Stimulated activated CD4-positive, alpha-beta T cell treated with anti-CD3 and anti-CD28 coated beads, Interleukin-15, amount 100 ng/mL, for 1 hour (primary cell): ENCODE measurements at places on chromosomes 6 and 20.

DNA sequence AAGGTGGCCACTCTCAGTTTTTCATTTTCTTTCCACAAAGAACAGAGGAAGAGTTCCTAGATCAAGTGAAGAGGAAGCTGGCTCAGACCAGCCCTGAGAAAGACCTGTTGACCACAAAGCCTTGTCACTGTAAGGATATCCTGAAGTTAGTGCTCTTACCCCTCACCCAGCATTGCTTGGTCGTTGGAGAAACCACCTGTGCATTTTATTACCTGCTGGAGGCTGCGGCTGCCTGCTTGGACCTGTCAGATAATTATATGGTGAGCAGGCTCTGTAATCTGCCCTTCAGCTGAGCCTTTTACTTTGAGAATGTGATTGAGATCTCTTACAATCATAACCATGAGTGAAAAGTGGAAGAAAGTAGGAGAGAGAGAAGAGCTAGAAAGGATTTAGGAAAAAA lies 21.9 kb downstream of the TREML1 start:
- DNase-seq, result no peak

GRCh38 chr6:42405021-42405420 lies 46.7 kb downstream of the TRERF1 start:
- no peak for DNase-seq

DNA sequence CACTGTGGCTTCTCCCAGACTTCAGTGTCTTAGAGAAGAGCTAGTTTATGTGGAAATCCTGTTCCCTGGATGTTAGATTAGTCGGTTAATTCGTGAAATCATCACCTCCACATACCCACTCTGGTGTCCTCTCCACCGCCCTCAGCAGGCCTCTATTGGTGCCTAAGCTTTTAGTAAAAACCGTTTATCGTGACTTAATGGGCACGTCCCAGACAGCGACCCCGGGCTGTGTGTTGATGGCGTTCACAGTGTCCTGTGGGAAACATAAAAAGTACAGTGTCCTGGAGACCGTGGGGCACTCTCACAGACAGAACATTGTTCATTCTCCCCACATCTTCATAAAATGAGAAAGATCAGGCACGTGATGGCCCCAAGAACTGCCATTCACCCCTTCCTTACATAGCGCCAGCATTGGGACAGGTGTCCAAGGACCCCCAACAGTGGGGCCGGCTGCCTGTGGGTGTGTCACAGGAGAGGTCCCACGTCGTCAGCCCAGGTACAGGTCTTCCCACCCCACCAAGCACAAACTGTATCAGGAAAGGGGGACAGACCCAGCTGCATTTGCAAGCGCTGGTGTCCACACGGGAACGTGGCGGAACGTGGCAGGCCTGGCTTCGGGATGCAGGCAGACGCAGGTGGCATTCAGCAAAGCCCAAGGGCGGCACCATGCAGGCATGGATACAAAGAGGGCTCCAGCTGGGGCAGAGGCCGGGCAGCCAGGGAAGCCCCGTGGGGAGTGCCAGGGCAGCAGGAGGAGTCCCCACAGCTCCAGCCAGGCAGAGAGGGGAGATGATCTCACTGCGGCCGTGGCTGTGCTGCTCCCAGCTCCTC lies 237.7 kb downstream of the DLL1 start:
- DNase-seq, result no peak

- DNase-seq, result no peak
Measured at GRCh38 chr6:84424956-84425355, 197.5 kb upstream of the CEP162 start.

DNA sequence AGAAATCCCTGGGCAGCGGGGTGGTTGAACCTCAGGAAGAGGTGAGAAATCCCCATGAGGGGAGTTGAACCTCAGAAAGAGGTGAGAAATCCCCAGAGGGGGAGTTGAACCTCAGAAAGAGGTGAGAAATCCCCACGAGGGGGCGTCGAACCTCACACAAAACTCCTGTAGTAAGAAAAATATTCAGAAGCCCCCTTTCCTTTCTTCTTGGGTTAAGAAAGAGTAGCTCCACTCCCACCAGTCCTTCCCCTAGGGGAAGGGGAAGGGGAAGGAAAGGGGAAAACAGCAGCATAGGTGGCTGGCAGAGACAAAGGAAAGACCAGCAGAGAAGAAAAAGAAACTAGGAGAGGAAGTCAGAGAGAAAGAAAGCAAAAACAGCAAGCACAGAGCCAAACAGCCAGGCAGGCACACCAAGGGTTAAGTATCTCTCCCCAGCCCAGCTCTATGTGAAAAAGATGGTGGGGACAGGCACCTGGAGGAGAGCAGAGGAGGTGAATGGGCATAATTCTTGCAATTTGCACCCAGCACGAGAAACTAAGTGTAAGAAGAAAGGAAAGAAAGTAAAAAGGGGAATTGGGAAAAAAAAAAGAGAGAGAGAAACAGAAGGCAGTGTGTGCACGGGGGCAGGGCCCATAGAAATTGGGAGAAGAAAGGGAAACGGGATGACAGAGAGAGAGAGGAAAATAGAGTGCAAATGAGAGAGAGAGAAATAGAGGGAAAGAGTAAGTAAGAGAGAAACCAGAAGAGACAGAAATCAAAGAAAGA lies 88.2 kb downstream of the PLG start:
- DNase-seq, result no peak

DNA sequence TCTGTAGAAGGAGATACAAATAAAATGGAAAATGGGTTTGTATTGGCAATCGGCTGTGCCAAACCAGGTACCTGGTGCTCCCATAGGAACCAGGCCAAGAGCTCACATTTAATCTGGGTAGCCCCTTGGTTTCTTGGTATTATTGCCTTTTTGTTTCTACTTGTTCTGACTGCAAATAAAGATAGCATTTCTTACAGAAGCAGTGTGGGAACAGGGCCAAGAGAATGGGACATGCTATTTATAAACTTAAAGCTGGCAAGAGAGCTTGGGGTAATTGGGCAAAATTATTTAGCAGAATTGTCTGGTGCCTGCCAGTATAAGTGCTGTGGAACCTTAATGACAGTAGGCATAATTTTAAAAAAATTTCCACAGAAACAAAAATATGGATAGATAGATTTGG lies 113.5 kb upstream of the GLP1R start:
- no peak for DNase-seq

GRCh38 chr6:37822851-37823682 lies 3.5 kb downstream of the ZFAND3 start:
- no peak for DNase-seq

- no peak for DNase-seq
Measured at GRCh38 chr20:48286601-48287000, 501.3 kb upstream of the SULF2 start.

DNA sequence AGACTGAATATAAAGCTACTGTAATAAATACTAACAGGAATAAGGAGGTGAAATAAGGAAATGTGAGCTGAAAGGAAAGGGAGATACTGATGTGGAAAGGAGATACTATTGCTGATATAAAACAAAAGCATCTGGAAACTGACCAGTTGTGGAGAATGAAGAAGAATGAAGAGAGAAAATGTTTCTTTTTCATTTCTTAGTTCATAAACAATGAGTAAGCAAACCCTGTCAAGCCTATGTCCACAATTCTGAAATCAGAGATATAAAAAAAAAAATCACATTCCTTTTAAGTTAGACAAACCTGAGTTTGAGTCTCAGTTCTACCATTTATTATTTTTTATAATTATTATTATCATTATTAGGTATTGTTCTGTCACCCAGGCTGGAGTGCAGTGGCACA lies 121.6 kb upstream of the GJE1 start:
- DNase-seq, result no peak

DNA sequence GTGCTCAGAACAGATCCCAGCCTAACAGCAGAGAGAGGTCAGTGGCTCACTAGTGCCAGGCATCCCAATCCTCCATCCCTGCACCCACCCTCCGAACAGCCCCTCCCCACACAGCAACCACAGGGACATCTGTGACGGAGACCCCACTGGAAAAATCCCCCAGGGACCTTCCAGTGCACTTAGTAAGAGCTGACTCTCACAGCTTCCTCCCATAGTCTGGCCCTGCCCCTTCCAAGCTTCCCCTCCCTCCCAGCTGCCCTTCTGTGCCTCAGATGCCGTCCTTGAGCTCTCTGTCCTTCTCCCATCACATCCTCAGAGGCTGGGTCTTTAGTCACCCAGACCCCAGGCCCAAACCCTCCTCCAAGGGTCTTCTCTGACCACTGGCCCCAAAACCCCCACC lies 9.7 kb upstream of the THBS2 start:
- no peak for DNase-seq

DNA sequence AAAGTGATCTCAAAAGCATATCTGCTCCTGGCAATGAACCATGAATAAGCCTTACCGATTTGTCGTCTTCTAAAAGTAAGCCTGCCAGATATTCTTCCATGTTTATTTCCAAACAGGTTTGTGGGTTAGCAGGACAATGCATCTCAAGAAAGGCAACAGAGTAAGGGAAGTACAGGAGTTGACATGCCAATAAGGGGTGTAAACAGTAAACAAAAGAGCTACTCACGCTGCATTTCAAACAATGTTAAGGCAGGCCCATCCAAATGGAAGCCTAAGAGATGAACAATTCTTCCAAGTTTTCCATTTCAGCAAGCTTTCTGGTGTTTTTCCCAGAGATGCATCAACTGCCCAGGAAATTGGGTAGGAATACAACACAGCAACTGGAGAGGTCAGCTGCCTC lies 27.8 kb upstream of the CRIP3 start:
- DNase-seq, result no peak

DNA sequence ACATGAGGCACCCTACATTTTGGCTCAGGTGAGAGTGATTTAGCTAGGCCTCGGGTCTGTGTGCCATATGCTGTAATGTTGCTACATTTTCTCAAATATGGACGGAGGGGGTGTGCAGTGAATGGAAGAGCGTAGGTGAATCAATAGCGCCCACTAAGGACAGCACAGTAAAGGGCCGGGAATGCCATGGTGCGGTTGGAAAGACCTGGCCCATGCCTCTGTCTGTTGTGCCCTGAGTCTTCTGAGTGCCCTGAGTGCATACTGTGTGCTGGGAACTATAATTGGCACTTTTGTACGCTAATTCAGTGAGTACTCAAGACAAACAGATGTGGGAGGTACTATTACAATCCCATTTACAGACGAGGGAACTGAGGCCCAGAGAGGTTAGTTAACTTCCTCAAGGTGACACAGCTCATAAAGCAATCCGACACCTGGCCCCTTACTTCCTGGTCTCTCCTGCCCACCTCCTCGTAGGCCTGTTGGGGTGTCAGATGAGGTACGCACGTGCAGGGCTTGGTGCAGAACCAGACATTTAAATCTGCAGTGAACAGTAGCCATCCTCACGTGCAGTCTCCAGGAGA lies 17.3 kb downstream of the SLC22A1 start:
- no peak for DNase-seq

DNA sequence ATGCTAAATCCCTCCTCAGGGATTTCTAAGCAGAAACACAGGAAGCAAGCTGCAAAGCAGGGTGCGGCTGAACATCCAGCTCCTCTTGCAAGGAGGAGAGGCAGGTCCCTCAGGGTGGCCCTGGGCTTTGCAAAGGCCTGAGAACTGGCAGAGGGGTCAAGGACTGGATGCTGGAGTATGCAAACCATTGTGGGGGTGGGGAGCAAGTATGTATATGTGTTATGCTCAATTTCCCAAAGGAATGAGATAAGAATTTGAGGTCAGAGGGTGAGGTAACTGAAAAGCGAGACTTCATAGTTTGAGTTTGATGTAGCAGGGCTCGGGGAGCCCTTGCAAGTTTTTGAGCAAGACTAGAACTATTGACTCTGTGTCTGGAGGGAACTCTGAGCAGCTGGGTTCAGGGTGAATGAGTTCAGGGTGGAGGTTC lies 11.2 kb downstream of the SLC22A2 start:
- no peak for DNase-seq

DNA sequence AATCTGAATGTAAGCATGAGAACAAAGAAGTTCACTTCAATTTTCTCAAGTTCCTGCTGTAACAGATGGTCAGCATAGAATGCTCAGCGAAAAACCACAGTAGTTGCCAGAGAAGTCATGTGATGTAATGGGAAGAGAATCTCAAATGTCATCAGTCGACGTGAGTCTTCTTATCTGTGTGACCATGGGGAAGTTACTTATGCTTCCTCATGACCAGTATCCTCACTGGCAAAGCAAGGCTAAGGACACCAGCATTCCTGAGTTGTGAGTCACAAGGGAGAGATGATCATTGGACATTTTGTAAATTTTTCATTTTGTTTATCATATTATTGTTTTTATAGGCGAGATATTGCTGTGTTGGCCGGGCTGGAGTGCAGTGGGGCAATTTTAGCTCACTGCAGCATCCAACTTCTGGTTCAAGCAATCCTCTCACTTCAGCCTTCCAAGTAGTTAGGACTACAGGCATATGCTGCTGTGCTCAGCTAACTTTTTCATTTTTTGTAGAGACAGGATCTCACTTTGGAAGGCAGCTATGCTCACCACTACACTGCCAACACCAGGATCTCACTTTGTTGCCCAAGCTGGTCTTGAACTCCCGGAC lies 21.9 kb downstream of the SGK1 start:
- no peak for DNase-seq

- no peak for DNase-seq
Measured at GRCh38 chr6:159089443-159089842, 44.7 kb upstream of the TAGAP start.

DNA sequence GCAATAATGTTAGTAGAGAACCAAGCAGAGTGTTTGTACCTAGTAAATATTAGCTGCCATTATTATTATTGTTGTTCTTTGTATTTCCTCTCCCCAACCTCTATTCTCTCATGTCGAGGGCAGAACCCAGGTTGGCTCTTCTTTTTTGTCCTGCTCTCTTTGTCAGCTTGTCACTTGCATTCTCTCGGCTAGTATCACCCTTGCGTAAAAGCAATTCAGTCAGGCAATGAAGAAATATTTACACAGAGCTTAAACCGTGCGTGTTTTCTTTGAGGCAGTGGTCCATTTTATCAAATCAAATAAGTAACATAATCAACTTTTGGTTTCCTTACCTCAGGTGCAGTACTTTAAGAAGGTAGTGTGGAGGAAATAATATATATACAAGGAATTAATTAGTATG lies 83.9 kb downstream of the TULP4 start:
- DNase-seq, result no peak

DNA sequence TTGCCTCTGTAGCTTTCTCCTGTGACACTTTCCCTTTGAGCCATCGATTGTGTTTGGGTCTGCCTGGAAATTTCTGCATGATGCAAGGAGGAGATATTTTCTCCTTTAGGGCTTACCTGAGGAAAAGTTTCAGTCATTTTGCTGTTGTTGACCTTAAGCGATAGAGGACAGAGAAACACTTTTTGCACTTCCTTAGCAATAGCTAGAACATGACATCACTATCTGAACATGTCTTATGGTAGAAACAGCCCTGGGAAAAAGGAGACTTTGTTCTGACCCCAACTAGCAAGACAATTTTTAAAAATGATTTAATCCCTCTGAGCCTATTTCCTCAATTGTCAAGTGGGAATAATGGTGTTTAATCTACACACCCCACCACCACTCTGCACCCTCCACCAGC lies 9.7 kb upstream of the FILIP1 start:
- DNase-seq, result no peak

DNA sequence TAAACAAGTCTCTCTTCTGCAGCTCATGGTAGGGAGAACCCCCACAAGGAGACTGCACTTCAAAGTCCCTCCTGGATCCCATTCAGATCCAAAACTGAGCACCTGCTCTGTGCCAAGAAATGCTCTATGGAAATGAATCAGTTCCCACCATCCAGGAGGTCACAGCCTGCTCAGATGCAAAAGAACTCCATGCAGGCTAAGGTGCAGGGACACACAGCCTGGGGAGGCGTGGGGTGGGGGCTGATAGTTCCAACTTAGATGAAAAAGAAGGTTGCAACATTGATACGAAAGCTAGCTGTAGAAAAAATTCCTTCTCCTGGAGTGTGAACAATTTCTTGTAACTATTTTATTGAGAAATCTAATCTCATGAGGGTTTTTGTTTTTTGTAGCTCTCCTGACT lies 111.0 kb upstream of the TMEM170B start:
- DNase-seq, result no peak
